ENCODE measurements at places on chromosomes 7 and 10.

- DNase-seq = no peak
Observed at GRCh38 chr7:115559877-115560276, 470.7 kb downstream of the TFEC start.

DNA sequence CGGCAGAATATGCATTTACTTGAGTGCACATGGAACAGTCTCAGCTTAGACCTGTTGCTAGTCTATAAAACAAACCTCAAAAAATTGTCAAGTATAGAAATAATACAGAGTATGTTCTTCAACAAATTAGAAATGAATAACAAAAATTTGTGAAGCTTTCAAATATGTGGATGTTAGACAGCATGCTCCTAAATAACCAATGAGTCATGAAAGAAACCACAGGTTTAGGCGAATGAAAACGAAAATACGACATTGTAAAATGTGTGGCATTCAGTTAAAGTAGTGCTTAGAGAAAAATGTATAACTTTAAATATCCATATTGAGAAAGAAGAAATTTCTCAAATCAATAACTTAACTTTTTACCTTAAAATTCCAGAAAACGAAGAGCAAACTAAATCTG is 760.0 kb upstream of the SORCS1 start:
- DNase-seq = no peak

DNA sequence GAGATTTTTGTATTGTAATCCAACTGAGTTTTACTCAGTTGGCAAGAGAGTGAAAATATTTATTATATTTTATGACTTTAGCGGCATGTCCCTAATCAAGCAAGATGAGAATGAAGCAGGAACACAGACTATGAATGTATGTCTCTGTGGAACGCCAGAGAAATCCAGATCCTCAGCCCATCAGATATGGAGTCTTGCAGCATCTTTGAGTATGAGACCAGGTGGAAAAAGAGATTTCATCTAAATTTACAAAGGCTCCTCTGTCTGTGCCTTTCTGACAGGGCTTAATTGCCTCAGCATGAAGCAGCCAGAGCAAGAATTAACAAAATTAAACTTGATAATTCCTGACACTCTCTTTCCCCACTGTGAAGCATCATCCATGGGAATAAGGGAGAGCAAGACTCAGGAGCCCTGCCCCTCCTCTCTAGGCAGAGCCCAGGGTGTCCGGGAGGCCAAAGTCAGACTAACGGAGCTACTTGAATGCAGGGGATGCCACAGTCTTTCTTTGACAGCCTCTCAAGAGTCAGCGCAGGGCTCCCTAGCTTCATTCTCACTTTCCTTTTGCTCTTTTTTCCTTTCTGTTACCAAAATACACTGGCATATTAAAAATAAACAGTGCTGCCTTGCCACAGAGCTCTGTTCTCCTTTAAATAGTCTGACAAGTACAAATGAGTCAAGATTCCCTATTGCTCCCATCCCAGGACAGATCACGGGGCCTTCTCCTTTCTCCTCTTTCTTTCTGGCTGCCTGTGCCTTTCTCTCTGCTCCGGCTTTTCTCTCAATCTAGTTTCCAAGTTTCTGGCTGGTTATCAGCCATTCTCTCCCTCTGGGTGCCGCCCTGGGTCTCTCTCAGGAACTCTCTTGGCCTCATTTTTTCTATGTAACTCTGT is 132.2 kb upstream of the INHBA start:
- peak; percentile 42 for DNase-seq

GRCh38 chr7:120060281-120060680 is 212.7 kb upstream of the KCND2 start:
- peak; percentile 75 for DNase-seq

GRCh38 chr7:127629268-127629854 is 11.4 kb upstream of the PAX4 start:
- DNase-seq = no peak

- DNase-seq = peak; percentile 30
Observed at GRCh38 chr7:50637725-50638643, 72.8 kb upstream of the DDC start.

DNA sequence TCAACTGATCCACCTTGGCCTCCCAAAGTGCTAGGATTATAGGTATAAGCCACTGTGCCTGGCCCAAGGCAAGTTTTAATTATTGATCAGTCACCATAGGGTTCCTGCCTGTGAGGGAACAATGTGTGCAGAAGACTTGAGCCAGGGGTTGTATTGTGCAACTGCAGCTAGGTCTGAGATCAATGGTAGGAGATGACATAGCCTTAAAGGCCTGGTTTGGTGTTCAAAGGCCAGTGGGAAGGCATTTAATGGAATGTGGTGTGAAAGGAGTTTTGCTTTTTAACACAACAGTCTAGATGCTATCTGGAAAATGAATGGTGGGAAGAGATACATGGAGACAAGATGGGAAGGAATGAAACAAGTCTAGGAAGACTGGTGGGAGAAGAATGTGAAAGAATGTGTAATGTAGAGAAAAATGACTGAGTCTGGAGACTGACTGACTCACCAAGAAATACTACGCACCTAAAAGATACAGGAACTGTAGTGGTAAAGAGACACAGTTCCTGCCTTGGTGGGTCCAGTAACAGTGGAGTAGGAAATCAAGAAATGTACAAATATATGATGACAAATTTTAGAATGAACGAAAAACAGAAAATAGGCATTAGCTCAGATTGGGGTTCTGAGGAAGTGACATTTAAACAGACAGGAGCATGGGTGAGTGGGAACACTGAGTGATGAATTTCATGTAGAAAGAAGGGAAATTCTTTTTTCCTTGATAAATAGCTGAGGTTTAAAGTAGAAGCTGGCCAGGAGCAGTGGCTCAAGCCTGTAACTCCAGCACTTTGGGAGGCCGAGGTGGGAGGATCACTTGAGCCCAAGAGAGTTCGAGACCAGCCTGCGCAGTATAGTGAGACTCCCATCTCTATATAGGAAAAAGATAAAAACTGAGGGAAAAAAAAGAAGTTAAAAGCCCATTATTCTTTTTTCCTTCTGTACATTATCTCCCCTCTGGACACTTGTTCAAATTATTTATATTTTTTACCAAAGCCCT is 9.4 kb downstream of the HNRNPF start:
- peak; percentile 63 for DNase-seq

- peak; percentile 32 for DNase-seq
Observed at GRCh38 chr10:104256335-104256961, 1.8 kb downstream of the GSTO1 start.

GRCh38 chr10:32004161-32004591 is 52.0 kb downstream of the KIF5B start:
- DNase-seq = no peak

DNA sequence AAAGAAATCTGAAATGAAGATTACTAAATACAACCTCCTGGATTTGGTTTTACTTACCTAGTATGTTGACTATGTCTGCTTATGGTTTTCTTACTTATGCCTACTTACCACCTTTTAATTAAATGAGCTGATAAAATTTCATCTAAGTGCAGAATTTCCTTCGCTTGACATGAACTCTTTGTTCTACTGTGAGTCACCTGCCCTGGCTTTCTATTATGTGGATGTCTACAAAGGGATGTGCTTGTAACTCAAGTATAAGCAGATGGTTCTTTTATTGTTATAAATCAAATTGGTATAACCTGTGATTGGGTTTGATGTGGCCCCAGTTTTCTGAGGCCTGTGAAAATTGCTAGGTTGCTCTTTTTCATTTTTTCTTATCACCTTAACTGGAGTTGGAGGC is 389.1 kb upstream of the ANKRD30A start:
- DNase-seq = no peak

DNA sequence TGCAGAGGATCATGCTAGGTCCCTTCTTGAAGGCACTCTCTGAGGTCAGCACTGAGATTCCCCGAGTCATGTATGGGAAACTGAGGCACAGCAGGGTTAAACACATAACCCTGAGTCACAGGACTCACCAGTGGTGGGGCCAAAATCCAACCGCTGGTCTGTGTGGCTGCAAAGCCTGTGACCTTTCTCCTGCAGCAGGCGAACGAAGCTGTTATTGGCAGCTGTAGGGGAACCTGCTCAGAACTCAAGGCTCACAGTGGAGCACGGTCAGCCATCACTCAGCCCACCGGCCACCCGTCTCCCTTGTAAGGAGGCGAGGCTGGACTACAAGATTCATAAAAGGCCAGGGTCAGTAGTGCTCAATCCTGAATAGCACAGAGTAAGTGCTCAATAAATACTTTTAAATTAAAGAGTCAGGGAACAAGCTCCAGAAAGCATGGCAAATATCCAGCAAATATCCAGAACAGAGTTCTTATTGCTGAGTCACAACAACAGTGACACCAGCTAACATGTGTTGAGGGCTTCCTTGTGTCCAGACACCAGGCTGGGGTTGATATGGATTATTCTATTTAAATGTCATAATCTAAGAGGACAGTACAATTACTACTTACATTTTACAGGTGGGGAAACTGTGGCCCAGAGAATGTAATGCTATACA is 34.9 kb downstream of the CHST15 start:
- no peak for DNase-seq

GRCh38 chr7:100823140-100823525 is 4.2 kb downstream of the EPHB4 start:
- no peak for DNase-seq

DNA sequence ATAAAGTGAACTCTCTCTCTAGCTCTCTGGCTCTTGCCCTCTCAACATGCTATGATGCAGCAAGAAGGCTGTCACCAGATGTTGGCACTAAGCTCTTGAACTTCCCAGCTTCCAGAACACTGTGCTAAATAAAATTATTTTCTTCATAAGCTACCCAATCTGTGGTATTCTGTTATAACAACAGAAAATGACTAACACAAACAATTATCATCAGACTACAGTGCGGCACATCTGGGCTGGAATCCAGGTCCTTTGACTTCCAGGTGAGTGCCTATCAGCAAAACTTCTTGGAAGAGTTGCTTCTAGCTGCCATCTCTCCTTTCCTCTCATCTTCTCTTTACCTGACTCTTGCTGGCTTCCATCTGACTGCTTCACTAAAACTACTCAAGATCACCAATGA is 20.4 kb downstream of the HTR7 start:
- no peak for DNase-seq

DNA sequence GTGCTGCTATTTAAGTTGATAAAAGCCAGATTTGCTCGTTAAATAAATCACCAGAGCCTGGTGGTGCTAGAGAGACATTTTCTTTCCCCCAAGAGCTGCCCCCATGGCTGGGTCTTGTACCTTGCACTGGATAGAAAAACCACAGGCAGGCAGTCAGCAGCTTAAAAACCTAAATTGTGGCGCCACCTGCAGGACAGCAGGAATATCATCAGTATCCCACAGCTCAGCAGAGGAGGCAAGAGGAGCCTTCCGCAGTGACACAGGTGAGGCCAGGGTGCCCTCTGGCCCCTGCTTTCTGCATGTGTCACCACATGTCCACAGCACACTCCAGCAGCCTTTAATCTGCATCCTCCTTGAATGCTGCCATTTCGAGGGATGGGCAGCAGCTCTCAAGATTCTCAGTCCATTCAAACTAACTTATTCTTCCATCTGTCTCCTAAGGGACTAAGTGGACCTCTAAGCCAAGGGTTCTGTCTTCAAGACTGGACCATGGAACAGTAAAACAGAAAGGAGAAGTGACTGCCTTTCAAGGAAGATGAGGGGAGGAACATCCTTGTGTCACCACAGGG is 4.5 kb upstream of the PLXNA4 start:
- peak; percentile 79 for DNase-seq

DNA sequence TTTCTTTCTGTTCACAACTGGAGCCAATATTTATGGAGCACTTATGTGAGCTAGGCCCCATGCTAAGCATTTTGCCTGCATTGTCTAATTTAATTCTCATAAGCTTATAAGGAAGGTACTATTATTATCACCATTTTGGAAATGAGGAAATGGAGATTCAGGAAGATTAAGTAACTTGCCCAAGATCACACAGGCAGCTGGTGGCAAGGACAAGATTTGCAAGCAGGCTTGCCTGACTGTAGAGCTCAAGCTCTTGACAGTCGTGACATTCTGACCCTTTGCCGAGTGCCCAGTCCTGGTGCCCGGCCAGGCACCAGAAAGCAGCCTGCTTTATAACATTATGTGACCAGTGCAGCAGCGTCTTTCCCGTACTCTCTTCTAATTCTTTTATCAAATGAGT is 38.2 kb downstream of the WNT2 start:
- no peak for DNase-seq

DNA sequence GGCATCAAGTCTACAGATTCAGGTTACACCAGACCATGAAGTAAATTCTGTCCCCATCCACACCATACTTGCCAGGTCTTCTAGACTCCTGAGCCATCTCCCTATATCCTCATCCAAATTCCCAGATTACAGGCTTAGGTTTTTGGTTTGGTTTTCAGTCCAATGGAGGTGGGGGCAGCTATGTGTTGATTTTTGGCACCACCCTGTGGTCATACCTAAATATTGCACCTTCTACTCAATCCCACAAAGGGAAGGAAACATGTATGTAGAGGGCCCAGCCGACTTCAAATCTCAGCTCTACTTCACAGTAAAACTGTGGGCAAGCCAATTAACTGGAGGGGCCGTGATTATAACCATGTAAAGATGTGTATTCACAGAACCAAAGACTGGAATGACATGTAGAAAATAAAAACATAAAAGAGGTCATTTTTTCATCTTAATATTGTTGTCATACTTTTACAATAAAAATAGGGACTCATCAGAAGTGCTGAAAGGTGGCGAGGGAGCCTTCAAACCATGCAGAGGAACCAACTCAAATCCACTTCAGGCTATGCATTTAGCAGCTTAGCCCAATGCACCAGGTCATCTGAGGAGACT is 19.8 kb downstream of the ERCC6 start:
- DNase-seq = peak; percentile 55

DNA sequence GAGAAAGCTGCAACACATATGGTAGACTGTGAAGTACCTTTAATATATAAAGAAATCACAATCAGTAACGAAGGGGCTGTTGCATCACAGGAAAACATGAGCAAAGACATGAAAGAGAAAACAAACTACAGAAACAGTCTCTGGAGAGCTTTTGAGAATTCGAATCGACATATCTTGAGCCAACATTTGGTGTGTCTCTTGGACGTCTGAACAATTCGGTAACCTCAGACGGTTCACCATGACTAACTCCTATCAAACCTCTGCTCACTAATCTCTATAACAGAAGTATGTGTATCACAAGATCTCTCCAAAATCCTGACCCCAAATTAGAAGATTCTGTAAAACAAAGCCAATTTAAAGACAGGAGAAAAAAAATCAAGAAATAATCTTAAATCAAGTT is 262.0 kb upstream of the YAE1 start:
- no peak for DNase-seq

DNA sequence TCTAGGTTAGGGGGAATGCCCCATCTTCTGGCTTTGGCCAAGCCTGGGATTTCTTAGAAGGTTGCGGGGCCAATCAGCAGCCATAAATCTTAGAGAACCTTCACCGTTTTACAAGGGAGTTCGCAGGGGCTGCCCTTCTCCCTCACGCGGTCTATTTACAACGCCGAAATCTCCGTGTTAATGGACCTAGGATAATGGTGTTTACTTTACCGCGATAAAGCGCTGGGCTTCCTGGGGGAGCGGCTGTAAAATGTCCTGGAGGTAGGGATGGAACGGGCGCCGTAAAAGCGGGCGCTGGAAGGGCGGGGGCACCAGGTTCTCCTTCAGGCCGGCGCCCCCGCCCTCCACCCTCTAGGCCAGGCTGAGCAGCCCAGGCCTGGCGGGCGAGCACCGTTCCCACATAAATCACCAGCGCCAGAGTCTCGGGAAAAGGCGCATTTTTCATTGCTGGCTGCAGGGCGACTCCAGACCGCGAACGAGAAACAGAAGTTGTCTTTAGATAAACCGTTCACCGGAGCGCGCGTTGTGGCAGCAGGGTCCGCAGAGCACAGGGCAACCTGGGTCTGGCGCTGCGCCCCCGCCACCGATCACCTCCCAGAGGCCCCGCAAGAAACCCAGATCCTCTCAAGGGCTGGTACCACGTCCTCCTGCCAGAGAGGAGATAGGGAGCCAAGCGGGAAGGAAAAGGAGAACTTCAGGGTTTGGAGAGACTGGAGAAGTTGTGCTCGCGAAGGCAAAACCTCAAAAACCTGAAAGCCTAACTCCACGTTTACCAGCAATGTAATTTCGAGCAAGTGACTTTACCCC is 12.5 kb upstream of the NKX2-3 start:
- DNase-seq = peak; percentile 78

All from fibroblast of villous mesenchyme (primary cell).